ENCODE measurements at places on chromosomes 11 and 22.

DNA sequence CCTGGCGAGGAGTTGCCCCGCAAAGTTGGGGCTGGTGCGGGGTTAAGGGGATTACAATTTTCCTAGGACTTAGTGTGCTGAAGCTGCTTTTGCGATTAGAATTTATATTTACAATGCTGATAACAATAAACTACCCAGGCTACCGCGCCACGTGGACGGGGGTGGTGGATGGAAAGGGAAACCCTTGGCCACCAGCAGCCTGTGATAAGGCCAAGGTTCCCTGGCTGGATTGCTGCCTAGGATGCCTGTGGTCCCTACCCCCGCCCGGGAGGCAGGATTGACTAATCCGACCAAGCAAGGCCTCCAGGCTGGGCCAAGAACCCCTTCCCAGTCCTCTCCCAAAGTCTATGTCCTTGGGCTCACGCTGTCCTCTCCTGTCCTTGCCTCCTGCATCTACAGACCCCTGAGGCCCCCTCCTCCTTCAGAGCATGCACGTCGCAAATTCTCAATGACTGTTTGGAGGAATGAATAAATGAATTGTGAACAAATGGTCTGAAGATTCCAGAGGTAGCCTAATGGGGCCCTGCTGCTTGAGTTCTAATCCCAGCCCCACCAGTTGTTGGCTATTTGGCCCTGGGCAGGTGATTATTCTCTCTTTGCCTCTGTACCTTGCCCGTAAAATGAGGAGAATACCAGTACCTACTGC, 7.6 kb upstream of the CHKA start:
- no peak for DNase-seq

DNA sequence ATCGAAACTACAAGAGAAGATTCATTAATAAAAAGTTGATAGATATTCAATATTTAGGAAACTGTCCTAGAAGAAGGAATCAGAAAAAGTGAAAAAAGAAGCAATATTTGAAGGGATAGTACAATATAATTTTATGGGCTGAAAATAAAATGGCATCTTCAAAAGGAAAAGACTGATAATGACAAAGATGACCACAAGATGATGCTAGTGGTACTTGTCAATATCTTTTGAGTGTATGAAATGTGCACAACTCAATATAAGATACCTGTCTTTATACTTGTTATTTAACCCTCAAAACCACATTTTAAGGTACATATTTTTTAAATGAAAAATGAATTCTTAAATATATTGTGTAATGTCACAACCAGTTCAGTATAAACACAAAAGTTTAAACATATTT, 1059.6 kb upstream of the RAG2 start:
- no peak for DNase-seq

- no peak for DNase-seq
These were observed 18.8 kb downstream of the ADORA2A start for GRCh38 chr22:24446260-24446611.

GRCh38 chr11:2558861-2559526, 114.2 kb downstream of the KCNQ1 start:
- DNase-seq: no peak

- no peak for DNase-seq
These were observed 40.9 kb downstream of the SERPINH1 start for GRCh38 chr11:75602951-75603350.

GRCh38 chr11:114176321-114176720, 116.8 kb downstream of the ZBTB16 start:
- no peak for DNase-seq

GRCh38 chr11:65776196-65776595, 4.6 kb downstream of the AP5B1 start:
- peak; percentile 96 for DNase-seq

GRCh38 chr22:22011964-22012363, 29.4 kb upstream of the TOP3B start:
- no peak for DNase-seq

- no peak for DNase-seq
These were observed 70.3 kb downstream of the MAML2 start for GRCh38 chr11:96272529-96273222.

DNA sequence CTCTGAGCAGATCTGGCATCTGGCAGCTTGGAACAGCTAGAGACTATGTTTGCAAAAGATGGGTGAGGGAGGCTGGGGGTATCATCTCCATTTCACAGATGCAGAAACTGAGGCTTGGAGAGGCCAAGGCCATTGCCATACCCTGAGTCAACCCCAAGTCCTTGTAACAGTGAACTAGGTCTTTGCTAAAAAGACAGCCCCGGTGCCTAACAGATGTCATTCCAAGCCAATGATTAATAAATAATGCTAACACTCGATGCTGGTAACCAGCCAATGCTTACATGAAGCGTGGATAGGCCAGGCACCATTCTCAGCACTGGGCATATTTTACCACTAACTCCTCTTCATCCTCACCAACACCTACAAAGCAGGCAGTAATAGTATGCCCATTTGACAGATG, 164.0 kb downstream of the MN1 start:
- no peak for DNase-seq

DNA sequence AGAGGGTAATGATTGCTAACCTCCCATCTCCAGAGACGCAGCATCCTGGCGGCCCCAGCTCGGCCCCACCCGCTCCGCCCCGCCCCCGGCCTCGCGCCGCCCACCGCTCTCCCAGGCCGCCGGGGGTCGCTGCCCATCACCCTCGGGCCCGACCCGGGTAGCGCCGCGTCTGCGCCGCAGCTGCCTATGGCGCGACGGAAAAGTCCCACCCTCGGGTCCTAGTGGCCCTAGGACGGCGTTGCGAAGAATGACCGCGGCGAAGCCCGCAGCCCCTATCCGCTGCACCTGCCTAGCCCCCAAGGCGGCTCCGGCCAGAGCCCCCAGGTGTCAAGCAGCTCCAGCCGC, 457 bp downstream of the CPSF7 start:
- DNase-seq: peak; percentile 61

DNA sequence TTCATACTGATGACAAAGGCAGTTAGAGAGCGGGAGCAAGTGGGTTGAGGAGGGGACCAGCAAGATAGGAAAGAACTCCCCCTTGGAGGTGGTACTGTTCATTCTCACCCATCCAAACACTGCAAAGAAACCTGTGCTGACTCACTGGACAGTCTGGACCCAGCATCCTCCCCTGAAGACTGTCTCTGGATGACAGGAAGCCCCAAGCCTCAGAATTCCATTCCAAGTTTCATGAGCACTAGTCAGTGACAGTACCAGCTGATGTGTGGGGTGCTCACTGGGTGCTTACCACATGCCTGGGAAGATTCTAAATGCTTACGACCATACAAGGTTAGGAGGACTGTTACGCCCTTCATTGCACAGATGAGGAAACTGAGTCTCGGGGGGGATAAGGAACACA, 160.9 kb downstream of the IGLL1 start:
- DNase-seq: no peak

Measured in suppressor macrophage treated with lipopolysaccharide for 4 hours (primary cell).